CD4-positive, alpha-beta T cell treated with Interleukin-21 for 1 hour (primary cell): ENCODE measurements at places on chromosomes 3 and 15.

DNA sequence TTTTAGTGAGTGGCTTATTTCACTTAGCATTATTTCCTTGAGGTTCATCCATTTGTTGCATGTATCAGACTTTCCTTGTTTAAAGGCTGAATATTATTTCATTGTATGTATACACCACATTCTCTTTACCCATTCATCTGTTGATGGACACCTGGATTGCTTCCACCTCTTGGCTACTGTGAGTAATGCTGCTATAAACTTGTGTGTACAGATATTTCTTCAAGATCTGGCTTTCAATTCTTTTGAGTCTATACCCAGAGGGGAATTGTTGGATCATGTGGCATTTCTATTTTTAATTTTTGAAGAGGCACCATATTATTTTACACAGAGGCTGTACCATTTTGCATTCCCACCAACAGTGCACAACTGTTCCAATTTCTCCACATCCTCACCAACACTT is 313.5 kb downstream of the RPLP1 start:
- DNase-seq: no peak

DNA sequence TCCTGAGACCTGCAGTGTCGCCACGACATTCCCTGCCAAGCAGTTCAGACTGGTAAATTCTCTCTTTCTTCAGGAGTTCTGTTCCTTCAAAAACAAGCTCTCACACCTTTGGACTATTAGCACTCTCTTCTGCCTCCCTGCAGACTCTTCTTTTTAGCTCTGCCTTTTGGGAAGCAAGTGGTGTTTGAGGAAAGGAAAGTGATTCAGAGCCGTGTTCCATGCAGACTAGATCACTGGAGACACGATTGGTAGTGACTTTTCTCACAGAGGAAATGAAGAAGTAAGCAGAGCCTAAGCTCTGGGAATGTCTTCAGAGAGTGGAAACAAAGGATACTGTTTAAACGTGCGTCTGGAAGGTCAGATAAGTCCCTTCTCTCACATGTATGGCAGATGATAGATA is 270.6 kb upstream of the TPRG1 start:
- no peak for DNase-seq

DNA sequence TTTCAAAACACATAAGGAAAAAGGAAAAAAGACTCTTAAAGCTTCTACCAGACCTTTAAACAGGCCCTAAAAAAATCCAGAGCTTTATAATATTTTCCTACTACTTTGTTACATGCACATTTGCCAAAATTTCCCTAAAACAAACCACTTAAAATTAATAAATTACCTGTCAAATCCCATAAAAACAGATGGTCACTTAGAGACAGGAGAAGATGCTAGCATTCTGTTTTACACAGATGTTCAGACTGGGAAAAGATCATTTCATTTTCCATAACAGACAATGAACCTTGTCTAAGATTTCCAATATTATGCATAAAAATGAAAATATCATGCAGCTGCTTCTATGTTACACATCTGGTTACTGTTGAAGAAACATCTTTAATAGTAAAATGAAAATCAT is 66.6 kb downstream of the SUCLG2 start:
- no peak for DNase-seq

GRCh38 chr15:33553157-33553556 is 242.4 kb downstream of the RYR3 start:
- no peak for DNase-seq

DNA sequence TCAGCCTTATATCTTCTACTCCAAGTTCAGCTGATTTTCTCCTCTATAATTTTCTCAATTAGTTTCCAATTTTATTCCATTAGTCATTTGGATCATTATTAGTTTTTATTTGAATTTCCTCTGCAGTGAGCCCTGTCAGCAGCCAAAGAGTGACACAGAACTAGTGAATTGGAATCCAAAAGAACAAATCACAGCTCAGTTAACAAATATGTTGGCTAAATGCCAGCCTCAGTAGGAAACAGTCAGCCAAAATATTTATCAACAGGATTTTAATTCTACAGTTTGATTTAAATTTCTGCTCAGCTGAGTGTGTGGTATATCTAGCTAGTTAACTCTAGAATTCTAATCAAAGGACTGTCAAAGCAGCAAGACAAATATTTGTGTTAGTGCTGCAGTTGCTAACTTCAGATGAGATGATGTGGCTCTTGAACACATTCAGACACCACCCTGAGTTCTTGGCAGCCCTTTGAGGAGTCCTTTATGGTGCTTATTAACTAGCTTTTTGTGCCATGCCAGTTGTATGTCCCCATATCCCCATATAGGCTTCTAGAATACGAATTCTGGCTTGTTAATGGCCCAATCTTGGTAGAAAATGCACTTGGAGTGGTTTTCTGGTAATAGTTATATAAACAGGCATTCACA is 194.5 kb downstream of the CPNE4 start:
- DNase-seq: no peak

DNA sequence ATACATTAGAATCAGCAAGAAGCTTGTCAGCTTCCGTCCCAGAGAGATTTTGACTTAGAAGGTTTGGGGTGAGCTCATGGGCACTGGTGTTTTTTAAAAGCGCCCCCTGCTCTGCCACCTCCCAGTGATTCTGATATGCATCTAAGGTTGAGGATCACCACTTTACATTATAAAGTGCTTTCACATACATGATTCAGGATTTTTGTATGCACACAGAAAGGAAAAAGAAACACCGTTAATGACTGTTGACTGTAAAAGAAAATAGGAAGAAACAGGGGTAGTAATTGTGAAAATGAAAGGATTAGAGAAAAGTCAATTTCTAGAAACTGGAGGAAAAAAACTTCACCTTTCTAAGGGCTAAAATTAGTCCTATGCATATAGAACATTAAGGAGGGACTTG is 104.9 kb upstream of the ZBED2 start:
- no peak for DNase-seq

DNA sequence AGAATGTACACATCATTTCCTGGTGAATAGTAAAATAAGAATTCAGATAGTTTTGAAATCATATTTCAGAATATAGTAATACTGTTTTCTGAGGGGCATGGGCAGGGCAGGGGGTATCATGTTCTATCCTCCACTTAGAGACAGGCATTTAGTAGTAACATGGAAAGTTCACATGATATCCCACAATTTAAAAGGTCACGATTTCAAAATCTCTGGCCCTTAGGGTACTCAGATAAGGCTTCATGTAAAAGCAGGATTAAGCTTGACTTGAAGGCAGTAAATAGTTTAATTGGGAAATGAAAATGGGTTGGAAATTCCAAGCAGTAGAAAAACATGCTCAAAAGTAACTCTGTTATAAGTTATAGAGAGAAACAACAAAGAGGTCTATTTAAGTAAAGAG is 353.2 kb upstream of the AGTR1 start:
- DNase-seq: no peak

- no peak for DNase-seq
Observed at GRCh38 chr3:9765865-9766264, 3.9 kb downstream of the CAMK1 start.

- no peak for DNase-seq
Observed at GRCh38 chr3:7393944-7394605, 533.2 kb downstream of the GRM7 start.

DNA sequence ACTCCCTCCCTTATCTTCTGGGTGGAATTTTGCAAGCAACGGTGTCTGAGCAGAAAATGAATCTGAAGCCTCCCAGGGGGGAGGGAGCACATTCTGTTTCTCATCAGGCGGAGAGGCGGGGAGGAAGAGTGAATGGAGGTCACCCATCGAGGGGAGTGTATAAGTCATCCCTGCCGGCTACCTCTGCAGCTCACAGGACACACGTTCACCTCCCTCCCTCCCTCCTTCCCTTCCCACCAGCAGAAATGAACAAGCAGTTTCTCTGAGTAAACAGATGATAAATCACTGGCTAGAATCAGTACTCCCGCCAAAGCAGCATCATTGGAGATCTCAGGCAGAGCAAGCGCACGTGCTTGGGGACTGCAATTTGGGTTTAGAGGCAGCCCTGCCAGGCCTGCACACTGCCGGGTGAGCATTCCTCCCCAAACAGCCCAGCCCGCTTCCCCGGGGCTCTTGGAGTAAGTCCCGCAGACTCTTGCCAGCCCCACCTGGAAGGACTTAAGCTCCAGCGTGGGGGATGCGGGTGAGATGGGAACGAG is 38.3 kb downstream of the CPN2 start:
- no peak for DNase-seq

DNA sequence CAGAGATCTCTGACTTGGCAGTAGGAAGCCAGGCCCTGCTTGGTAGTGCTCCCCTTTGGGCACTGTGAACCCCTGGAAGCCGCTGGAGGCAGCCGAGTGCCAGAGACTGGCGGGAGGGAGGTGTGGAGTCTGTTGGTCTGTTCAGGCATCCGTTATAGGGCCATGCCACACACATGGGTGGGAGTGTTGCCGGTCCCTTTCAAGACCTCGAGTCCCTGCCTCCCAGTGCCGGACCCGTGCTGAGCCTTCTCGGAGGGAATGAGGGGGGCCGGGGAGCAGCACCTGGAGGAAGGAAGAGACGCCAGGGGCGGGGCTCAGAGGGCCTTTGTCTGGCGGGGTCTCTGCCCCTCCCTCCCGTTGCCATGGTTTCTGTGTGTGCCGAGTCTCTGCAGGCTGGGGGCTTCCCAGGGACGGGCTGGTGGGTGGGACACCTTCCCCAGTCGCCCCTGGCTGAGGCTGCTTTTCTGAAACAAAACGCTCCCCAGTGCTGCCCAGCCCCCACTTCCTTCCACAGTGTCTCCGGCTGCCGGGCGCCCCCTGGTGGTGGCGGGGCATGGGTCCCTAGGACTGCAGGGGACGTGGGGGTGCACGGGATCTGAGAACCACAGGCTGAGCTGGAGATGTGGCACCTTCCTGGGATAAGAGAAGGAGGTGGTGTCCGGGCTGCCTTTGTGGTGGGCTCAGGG is 10.0 kb downstream of the GNAI2 start:
- DNase-seq: peak; percentile 93

- no peak for DNase-seq
Observed at GRCh38 chr3:58776231-58776630, 109.7 kb upstream of the FAM3D start.

DNA sequence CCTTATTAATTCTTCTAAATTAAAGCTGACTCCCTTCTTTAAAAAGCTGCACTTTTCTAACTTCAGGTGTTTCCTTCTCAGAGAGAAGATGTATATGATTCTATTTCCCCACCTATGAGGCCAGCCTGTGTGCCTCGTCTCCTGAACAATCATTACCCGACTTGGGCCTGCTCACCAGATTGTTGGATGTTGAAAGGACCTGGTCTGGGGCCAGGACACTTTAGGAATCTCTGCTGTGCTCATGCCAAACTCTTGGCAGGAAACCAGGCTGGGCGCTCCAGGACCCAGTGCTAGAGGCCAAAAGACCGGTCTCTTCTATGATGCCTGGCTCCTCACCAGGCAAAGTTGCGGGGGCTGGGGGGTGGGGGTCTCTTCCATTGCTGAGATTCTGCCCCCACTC is 16.9 kb upstream of the LRRC31 start:
- DNase-seq: no peak

- no peak for DNase-seq
Observed at GRCh38 chr3:196003611-196004010, 78.3 kb downstream of the TFRC start.

DNA sequence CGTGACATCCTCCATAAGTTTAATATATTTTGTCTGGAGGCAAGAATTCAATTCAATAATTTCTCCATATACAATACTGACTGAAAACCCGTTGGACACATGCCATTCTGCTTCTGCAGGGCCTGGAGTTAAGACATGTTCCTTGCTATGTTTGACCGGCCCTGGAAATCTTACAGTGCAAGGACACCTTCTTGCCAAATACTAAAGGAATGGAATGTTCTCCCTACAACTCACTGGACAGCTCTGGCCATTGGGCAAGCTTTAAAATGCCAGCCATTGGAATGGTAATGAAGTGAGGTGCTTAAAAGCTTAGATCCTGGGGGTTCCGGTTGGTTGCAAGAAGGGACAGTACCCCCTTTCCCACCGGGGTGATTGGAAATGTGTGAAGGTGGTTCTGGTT is 329.8 kb upstream of the PROK2 start:
- DNase-seq: no peak

GRCh38 chr15:77992356-77993222 is 84.9 kb downstream of the TBC1D2B start:
- no peak for DNase-seq

GRCh38 chr3:133329626-133330025 is 70.2 kb upstream of the BFSP2 start:
- DNase-seq: no peak

DNA sequence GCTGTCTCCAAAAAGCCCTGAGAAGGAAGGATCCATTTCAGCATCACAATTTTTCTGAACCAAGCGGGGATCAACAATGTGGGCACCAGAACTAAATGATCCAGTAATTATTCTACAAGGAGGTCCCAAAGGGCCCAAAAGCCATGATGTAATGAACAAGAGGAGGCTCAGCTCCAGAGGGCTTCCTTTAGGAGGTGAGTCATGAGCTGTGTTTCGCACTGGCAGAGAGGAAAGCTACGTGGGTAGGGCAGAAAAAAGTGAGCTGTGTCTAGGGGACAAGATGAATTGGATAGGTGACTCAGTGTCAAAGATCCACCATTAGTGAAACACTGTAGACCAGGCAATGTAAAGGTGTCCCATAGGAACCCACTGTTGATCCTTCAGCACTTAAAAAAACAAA is 113.4 kb downstream of the RORA start:
- no peak for DNase-seq

DNA sequence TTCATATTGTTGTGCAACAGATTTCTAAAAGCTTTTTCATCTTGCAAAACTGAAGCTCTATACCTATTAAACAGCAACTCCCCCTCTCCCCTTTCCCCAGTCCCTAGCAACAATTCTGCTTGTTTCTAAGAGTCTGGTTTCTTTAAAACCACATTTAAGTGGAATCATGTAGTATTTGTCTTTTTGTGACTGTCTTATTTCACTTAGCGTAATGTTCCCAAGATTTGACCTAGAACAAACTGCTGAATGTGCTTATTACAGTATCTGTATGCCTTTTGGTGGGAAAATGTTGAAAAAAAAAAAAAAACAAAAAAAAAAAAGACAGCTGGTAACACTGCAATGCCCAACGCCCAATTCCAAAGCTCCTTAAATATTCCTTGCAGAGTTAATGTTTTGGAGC is 19.5 kb upstream of the SPESP1 start:
- no peak for DNase-seq

- no peak for DNase-seq
Observed at GRCh38 chr15:56760186-56760585, 26.9 kb upstream of the ZNF280D start.

GRCh38 chr15:38667890-38668850 is 103.6 kb upstream of the RASGRP1 start:
- DNase-seq: no peak

- DNase-seq: no peak
Observed at GRCh38 chr3:29850641-29851040, 569.8 kb downstream of the RBMS3 start.

DNA sequence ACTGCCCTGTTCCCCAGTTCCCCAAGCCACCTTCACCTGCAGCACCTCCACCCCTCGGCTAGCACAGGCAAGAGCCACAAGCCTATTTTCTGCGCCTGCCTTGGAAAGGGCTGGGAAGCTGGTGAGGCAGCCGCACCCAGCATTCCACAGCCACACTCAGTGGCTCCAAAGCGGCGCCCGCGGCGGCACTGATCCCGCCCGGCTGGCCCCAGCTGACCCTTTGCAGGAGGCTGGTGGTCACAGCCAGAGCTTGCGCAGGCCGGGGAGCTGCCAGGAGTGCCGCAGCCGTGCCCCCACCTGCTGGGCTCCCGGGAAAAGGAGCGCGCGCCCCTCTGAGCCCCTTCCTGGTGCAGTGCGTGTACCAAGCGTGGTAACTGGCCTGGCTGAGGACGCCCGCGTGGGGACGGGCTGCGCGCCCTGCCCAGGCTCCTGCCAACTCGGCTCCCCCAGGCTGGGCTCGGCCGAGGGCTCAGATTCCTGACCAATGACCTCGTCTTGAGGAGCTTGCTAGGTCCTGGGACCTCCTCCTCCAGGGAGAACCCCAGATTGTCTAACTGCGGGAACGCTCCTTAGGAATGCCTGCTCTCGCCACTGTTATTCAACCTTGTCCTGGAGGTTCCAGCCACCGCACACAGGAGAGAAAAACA is 13.3 kb downstream of the GRAMD2A start:
- no peak for DNase-seq
